ENCODE measurements at places on chromosomes 11 and 22. TPM values are rescaled to one million over a fixed set of nuclear protein-coding genes. Genes with fewer than 3 reads are reported as not detected.

The AMPD3 gene
- total RNA-seq = 6.4 TPM

The AQP11 gene
- total RNA-seq = 2.9 TPM

The C1QTNF4 gene
- not detected for total RNA-seq

The TXN2 gene
- 33.1 TPM for total RNA-seq

DNA sequence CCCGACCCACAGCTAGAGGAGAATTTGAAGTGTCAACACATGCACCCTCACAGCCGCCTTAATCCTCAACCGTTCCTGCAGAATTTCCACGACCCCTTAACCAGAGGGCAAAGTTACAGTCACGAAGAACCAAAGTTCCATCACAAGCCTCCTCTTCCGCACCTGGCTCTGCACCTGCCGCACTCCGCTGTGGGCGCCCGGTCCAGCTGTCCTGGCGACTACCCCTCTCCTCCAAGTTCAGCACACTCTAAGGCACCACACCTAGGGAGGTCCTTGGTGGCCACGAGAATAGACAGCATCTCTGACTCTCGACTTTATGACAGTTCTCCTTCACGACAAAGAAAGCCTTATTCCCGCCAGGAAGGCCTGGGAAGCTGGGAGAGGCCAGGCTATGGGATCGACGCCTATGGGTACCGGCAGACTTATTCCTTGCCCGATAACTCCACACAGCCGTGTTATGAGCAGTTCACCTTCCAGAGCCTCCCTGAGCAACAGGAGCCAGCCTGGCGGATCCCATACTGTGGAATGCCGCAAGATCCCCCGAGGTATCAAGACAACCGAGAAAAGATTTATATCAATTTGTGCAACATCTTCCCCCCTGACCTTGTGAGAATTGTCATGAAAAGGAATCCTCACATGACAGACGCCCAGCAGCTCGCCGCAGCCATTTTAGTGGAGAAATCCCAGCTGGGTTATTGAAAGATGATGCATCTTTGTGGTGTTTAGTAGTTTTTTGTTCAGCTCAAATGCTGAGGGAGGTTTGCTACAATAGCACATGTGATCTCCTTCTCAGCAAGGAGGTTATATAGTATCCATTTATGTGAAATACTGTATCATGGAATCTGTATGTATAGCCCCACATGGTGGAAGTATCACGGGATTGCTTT is 72.1 kb downstream of the ZC3H12C start:
- no peak overlapping the region for H3K27ac ChIP-seq
- peaks cover 6% of the 10 kb centered on the region for H3K4me1 ChIP-seq
- DNase-seq = no peak
- no peaks in the 10 kb centered on the region for H3K27me3 ChIP-seq

- H3K36me3 ChIP-seq = no peaks in the 10 kb centered on the region
- H3K27ac ChIP-seq = no peak overlapping the region
- H3K4me3 ChIP-seq = no peak overlapping the region
These were observed 88.4 kb downstream of the CTTN start for GRCh38 chr11:70486731-70487130.

- H3K36me3 ChIP-seq = no peaks in the 10 kb centered on the region
- H3K27me3 ChIP-seq = no peaks in the 10 kb centered on the region
- no peaks in the 10 kb centered on the region for H3K4me1 ChIP-seq
- peak; percentile 70 for DNase-seq
These were observed 433.2 kb downstream of the GUCY1A2 start for GRCh38 chr11:106585061-106585460.
